ENCODE measurements at places on chromosomes 1 and 21. TPM values are rescaled to one million over a fixed set of nuclear protein-coding genes. Genes with fewer than 3 reads are reported as not detected.
A peak's percentile ranks its signal among the peaks of the same experiment; 100 is the strongest.

FAM110D gene
- 2.4 TPM for total RNA-seq

VWA1 gene
- 27.6 TPM for total RNA-seq

CACNA1E gene
- total RNA-seq, result not detected

CD48 gene
- total RNA-seq, result not detected

OPRD1 gene
- total RNA-seq, result not detected

FALEC gene
- total RNA-seq, result not detected

GPR3 gene
- not detected for total RNA-seq

LPAR3 gene
- total RNA-seq, result 19.2 TPM

- no peak for DNase-seq
These were observed 22.8 kb downstream of the C2CD2 start for GRCh38 chr21:41931041-41931451.

DNA sequence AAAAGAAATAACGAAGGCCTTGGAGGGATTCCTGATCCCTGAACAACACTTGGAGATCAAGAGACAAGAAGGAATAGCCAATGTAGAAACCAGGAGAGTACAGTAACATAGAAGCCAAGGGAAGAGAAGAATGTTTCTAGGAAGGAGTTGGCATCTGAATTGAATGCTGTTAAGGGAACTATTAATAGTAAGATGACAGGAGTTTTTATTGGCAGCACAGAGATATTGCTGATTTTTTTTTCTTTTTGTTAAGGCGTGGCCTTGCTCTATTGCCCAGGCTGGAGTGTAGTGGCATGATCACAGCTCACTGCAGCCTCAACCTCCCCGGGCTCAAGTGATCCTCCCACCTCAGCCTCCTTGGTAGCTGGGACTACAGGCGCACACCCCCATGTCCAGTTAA, 9.6 kb upstream of the SFT2D2 start:
- DNase-seq, result no peak

- DNase-seq, result no peak
These were observed 552.5 kb upstream of the ADAMTS5 start for GRCh38 chr21:27519361-27519760.

DNA sequence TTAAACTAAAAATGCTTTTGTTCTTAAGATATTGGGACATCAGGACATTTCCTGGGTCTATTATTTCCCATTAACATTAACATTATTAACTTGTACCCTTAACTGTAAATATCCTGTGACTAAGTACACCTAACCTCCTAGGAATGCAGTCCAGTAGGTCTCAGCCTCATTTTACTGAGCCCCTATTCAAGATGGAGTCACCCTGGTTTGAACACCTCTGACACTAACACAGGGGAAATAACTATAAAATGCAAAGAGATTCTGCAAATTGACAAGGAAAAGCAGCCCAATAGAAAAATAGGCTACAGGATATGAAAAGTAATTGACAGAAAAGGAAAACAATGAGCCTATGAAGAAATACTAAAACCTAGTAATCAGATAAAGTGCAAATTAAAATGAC, 11.6 kb upstream of the NCMAP start:
- DNase-seq, result no peak

DNA sequence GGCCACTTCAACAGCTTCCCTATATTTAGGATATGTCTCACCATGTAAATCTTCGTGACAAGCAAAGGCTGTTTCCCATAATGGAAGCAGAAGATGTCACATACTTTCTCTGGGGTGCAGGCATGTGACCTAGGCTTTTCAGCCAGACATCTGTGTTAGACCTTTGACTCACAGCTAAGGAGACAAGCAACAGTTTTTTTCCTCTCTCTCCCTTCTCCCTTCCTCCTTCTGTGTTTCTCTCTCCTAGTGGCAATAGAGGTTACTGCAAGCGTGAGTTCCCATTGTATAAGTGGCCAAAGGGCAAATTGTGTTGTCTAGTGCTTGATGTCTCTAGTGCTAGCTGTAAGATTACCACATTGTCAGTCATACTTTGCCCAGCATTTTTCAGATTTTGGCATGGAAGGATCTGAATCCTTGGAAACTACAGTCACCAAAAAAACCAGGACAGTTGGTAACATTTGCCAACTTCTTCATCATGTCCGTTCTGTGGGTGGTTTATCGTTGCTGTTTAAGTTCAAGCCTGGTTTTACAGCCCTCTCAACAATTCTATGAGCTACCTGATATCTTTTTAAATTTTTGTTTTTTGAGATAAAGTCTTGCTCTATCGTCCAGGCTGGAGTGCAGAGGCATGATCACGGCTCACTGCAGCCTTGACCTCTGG, 44.4 kb upstream of the RABGAP1L start:
- no peak for DNase-seq

- no peak for DNase-seq
These were observed 26.1 kb downstream of the NENF start for GRCh38 chr1:212458817-212459216.

- no peak for DNase-seq
These were observed 66.8 kb downstream of the ACBD6 start for GRCh38 chr1:180435566-180435965.

DNA sequence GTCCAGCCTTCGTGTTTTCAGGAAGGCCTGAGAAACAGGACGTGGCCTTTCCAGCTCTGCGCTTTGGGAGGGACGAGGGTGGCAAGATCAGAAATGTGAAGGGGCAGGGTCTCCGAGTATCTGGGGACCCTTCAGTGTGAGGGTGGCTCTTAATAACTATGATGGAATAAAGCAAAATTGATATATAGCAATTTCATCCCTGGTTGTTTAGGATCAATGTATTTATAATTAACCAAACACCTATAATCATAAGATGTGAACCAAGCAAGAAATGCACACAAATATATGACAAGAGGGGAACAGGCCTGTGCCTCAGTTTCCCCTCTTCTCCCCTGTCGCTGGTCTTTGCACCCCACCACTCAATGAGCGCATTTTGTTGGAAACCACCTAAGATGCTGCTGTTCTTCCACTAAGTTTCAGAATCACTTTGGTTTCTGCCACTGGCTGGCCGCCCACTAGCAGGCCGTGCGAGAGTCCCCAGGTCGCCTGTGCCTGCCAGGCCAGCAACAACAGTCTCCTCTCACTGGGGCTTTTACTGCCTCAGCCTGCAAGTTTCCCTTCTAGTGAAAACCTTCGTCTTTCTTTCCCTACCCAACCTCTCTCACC, 36.6 kb downstream of the UBASH3A start:
- DNase-seq, result no peak

DNA sequence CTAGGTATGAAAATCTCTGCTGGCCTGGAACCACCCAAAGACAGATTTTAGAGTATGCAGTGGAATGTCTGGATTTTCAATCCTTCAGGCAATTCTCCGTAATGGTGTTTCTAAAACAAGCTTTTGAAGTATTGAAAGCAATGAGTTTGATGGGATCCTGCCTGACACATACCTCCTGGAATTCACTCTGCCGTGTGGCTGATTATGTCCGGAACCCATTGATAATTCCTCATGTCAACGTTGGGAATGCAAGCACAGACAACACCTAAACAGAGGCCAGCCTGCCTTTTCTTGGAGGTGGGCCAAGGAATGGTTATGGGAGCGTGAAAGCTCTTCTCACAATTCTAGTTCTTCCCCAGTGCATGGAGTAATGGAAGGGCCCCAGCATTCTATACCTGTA, 168.9 kb upstream of the HMCN1 start:
- no peak for DNase-seq

GRCh38 chr21:41719691-41720090, 47.2 kb downstream of the RIPK4 start:
- no peak for DNase-seq

DNA sequence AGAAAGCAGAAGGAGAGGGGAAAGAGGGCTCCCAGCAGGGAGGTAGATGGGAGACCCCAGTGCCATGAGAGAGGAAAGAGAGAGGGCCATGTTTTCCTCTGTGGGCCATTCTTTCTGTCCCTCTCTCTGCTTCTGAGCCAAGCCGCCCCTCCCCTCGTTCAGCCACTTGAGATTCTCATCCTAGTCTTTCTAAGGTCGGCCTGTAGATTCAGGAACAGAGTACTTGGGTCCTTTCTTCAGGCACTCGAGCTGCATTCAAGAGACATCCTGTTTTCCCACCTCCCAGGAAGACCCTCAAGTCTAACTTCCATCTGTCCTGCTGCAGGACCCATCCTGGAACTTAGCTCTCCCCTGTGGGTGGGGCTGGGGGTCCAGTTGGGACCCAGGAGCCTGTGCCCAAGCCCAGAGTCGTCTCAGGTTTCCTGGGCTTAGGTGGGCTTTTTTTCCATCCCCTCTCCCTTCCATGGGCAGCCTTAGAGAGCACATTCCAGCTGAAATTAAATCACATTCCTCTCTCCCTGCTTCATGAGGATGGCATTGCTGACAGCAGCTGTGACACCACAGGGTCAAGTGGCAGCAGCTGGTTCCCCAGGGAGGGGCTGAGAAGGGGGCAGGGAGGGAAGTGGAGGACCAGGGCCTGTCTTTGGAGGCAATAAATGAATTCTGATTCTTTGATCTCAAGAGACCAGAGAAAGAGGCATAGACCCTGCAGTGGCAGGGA, 13.0 kb downstream of the NES start:
- no peak for DNase-seq

DNA sequence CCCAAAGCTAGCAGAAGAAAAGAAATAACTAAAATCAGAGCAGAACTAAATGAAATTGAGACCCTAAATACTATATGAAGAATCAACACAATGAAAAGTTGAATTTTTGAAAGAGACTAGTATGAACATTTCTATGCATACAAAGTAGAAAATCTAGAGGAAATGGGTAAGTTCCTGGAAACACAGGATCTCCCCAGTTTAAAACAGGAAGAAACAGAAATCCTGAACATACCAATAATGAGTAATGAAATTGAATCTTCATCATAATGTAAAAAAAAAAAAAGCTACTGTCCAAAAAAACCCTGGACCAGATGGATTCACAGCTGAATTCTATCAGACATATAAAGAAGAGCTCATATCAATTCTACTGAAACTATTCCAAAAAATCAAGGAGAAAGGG, 233.5 kb downstream of the PLPP3 start:
- no peak for DNase-seq

- DNase-seq, result peak; percentile 90
These were observed 83.2 kb downstream of the TM2D1 start for GRCh38 chr1:61641578-61642336.

GRCh38 chr1:69513601-69514000, 54.1 kb upstream of the LRRC7 start:
- no peak for DNase-seq

GRCh38 chr1:26574018-26574417, 44.5 kb downstream of the RPS6KA1 start:
- no peak for DNase-seq

Data from suprapubic skin (tissue), 4 donors.